ENCODE measurements at places on chromosomes 7 and 10. TPM values are rescaled to one million over a fixed set of nuclear protein-coding genes. Genes with fewer than 3 reads are reported as not detected.

The MRLN gene
- not detected for total RNA-seq

GRCh38 chr10:31888442-31888841, 40.2 kb downstream of the ARHGAP12 start:
- DNase-seq, result no peak

GRCh38 chr10:33265621-33266020, 68.8 kb downstream of the NRP1 start:
- DNase-seq, result no peak

DNA sequence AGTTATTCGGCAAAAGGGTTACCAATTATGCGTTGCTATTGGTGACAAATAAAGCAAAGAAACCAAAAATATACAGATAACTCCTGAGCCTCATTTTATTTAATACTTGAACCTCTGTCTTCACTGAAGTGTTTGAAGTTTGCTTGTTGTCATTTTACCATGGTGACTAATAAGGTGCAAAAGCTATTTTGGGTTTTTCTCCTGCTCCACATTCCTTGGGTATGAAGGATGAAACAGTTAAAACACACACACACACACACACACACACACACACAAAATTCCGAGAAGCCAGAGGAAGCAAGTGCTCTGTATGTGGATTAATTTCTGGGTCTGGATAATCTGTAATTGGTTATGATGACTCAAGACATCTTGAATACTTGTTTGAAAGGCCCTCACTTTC, 246.5 kb downstream of the COBL start:
- no peak for DNase-seq

- DNase-seq, result no peak
These were observed 98.2 kb upstream of the PDGFA start for GRCh38 chr7:617614-618538.

GRCh38 chr10:113458944-113459343, 93.9 kb upstream of the HABP2 start:
- no peak for DNase-seq

- no peak for DNase-seq
These were observed 121.6 kb downstream of the PRKAG2 start for GRCh38 chr7:151755131-151755801.
